ENCODE measurements at places on chromosomes 1 and 21. TPM values are rescaled to one million over a fixed set of nuclear protein-coding genes. Genes with fewer than 3 reads are reported as not detected.

GRCh38 chr1:62625415-62625814 is 28.1 kb downstream of the ANGPTL3 start:
- H3K4me3 ChIP-seq = no peak overlapping the region
- no peaks in the 10 kb centered on the region for H3K27me3 ChIP-seq
- H3K36me3 ChIP-seq = peaks cover 6% of the 10 kb centered on the region
- no peak overlapping the region for H3K27ac ChIP-seq
- peaks cover 10% of the 10 kb centered on the region for H3K4me1 ChIP-seq
- DNase-seq = no peak

DNA sequence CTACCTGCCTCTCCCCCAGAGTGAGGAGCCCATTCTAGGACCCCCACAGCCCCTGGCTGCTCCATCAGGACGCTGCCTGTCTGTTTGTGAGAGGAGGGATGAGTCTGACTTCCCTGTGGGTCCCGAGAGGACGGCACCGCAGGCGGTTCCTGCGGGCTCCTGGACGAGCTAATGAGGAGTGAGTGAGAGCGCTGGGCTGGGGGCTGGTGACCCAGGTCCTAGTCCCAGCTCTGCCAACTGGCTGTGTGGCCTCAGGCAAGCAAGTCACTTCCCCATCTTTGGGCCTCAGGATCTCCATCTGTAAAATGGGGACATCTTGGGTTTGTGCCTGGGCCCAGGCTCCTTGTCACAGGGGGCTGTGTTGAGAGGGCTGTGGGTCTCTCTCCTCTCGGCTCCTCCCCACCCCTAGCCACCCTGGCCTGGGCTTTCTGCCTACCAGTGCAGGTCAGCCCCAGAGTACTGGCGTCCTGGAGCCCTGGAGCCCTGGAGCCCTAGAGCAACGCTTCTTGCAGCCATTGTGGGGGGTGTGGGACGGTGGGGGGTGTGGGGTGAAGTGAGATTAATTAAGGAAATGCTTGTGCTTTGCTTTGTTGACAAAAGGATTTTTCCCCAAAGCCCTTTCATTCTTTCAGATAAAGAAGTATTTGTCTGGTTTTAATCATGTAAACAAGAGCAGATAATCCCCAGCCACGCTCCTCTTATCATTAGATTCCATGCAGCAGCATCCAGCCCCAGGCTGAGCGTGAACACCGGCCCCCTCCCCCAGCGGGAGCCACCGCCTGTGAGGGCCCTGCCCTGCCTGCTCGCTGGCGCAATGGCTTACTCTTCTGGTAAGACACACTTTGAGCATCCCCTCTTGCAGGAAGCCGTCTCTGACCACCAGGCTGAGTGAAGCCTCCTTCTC is 26.8 kb downstream of the SLC1A7 start:
- H3K4me1 ChIP-seq = no peaks in the 10 kb centered on the region

GRCh38 chr1:14371771-14372497 is 226.6 kb upstream of the KAZN start:
- peak overlapping the region; percentile 57 for H3K27ac ChIP-seq
- H3K27me3 ChIP-seq = peaks cover 5% of the 10 kb centered on the region
- H3K4me1 ChIP-seq = peaks cover 12% of the 10 kb centered on the region
- DNase-seq = no peak
- no peak overlapping the region for H3K4me3 ChIP-seq
- no peaks in the 10 kb centered on the region for H3K36me3 ChIP-seq

DNA sequence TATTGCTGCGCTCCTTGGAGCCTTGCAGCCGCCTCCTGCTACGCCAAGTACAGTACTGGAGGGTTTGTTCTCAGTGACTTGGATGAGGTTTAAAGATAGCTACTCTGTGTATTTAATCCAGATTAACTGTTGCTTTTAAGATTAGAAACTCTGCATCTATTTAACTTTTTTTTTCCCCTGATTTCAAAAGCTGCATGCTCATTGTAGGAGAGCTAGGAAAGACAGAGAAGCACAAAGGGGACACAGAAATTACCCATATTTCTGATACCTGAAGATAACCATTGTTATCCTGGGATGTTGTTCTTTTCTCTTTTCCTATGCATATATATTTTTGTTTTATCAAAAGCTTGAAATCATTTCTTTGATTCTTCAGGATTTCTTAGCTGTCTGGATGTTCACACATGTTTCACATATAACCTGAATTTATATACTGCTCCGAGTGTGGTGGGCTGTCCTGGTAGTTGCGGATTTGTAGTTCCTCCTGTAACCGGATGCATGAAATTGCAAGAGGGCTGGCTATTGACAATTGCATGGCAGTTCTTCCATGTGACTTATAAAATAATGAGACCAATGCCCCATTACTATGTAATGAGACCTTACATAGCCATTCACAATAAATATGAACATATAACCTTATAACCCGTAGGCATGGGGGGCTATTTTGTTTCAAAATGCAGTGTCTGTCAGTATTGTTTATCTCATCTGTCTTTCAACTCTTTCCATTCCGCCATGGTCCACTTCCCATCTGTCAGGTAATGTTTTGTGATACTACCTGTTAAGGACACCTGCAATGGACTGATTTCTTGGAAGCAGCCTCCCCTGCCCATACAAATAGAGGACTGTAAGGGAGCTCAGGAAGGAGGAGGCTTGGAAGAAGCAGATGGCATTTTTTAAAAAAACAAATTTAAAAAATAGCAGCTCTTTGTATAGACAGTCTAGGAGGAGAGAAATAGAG is 1.4 kb downstream of the RAVER2 start:
- no peaks in the 10 kb centered on the region for H3K27me3 ChIP-seq
- no peak for DNase-seq
- H3K27ac ChIP-seq = no peak overlapping the region
- H3K4me1 ChIP-seq = no peaks in the 10 kb centered on the region

DNA sequence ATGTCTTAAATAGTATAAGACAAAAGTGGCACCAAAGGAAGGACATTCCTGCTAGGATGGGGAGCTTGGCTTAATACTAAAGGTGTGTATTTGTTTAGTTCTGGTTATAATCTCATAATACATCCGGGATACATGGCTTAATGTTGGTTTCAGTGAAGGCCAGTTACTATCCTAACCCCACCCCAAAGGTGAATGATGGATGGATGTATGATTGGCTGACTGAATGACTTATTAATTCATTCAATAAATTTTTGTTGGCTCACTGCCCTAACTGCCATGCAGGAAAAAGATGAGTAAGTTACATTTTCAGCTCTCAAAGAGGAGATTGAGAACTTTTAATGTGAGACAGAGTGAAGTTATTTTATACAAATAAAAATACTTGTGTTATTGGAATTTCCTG is 52.2 kb downstream of the PHACTR4 start:
- no peak for DNase-seq
- peaks cover 21% of the 10 kb centered on the region for H3K4me1 ChIP-seq
- H3K4me3 ChIP-seq = no peak overlapping the region
- peak overlapping the region; percentile 39 for H3K27ac ChIP-seq
- no peaks in the 10 kb centered on the region for H3K27me3 ChIP-seq

GRCh38 chr1:160459687-160460086 is 59.3 kb downstream of the VANGL2 start:
- H3K27me3 ChIP-seq = no peaks in the 10 kb centered on the region
- no peaks in the 10 kb centered on the region for H3K36me3 ChIP-seq
- H3K4me3 ChIP-seq = no peak overlapping the region
- H3K4me1 ChIP-seq = no peaks in the 10 kb centered on the region
- DNase-seq = no peak
- H3K27ac ChIP-seq = no peak overlapping the region

- H3K27me3 ChIP-seq = no peaks in the 10 kb centered on the region
- DNase-seq = no peak
- no peaks in the 10 kb centered on the region for H3K36me3 ChIP-seq
- no peaks in the 10 kb centered on the region for H3K4me1 ChIP-seq
Observed at GRCh38 chr1:98860329-98860728, 144.3 kb downstream of the PLPPR5 start.

GRCh38 chr1:11862890-11863289 is 4.1 kb upstream of the NPPB start:
- DNase-seq = no peak
- H3K36me3 ChIP-seq = no peaks in the 10 kb centered on the region

The CNKSR1 gene
- polyA plus RNA-seq = 20.2 TPM

The RNF186 gene
- polyA plus RNA-seq = not detected

The FAM72B gene
- polyA plus RNA-seq = 1.2 TPM
